ENCODE measurements at places on chromosomes 2 and 18.

- DNase-seq: no peak
These were observed 455.3 kb downstream of the MEIS1 start for GRCh38 chr2:66890166-66890742.

DNA sequence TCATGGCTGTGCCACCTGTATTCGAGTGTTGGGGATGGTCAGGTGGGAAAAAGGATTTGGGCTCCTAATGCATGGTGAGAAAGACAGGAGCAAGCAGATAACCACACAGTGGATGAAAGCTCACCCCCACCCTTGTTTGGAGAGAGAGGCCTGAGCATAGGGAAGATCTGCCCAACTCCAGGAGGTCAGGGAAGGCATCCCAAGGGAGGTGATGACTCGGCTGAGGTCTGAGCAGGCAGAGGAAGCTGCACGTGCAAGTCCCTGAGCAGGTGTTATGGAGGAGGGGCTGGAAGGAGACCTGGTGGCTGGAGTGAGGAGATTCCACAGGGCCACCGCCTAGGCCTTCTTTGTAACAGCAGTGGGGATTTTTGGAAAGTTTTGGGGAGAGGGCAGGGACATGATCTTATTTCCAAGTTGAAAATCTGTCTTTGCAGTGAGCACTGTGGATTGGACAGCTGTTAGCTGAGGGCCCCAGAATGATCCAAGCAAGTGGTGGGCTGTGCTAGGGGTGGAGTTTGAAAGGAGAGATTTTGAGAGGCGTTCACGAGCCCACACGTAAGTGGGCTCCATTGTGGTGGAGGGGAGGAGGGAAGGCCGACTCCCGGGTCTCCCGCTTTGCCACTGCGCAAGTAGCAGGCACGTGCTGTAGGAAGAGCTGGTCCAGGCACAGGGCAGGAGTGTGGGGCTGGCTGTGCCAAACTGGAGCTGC, 228.5 kb downstream of the GLI2 start:
- no peak for DNase-seq

- DNase-seq: no peak
These were observed 50.0 kb downstream of the SLC8A1 start for GRCh38 chr2:40401896-40402295.

GRCh38 chr2:240871071-240871958, 2.7 kb downstream of the AGXT start:
- DNase-seq: no peak

DNA sequence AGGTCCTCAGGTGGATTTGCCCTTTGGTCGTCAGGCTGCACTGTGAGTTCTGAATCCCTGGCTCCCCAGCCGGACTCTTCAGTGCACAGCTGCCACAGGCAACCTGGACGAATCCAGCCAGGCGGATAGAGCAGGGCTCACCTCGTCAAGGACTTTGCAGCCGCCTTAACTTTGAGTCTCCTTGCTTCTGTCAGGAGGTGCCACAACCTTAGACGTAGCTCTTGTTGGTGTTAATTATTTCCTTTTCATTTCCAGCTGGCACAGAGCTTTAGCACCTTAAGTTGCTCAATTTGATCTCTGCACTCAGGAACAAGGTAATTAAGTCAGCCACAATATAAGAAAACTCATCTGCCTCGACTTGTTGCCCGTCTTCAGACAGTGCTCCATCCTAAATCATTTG, 17.7 kb downstream of the SMIM21 start:
- DNase-seq: no peak

- no peak for DNase-seq
These were observed 72.8 kb upstream of the WIPF1 start for GRCh38 chr2:174670446-174670845.

DNA sequence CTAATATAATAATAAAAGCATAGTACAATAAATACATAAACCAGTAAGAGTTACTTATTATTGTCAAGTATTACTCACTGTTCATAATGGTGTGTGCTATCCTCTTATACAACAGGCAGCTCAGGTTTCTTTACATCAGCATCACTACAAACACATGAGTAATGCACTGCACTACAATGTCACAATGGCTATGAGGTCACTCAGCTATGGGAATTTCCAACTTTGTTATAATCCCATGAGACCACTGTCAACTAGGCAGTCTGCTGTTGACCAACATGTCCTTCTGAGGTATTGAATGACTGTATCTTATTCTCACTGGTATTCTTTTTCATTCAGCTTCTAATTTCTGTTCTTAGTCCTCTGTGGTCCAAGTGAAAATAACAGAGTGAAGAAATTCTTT, 250.4 kb upstream of the DSEL start:
- no peak for DNase-seq

DNA sequence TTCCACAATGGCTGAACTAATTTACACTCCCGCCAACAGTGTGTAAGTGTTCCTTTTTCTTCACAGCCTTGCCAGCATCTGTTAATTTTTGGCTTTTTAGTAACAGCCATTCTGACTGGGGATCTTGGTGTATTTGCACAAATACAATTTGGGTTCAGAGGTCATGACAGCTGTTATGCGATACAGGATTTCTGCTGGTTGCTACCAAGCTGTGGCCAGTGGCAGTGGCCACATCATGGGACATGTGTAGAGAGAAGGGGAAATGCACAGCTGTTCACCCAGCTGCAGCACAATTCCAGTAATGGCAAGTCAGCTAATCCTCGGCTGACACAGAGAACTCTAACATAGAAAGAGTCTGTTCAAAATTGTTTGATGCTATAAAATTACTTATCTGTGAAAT, 21.0 kb upstream of the SELENOI start:
- DNase-seq: no peak

GRCh38 chr18:13725566-13726231, 659 bp downstream of the FAM210A start:
- DNase-seq: no peak

DNA sequence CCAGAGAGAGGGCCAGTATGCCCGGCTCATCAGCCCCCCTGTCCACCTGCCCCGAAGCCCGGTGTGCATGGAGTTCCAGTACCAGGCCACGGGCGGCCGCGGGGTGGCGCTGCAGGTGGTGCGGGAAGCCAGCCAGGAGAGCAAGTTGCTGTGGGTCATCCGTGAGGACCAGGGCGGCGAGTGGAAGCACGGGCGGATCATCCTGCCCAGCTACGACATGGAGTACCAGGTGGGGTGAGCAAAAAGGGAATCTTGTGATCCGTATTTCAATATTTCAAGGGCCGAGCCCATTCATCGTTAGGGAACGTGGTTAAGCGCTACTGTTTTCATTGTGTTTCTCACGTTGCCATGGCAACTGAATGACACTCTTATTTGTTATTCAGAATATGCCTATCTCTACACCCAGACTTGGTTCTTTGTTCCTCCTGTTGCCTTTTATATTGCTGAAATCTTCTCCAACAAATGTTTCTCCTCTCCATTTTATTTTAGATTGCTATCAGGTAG, 81.5 kb downstream of the NRP2 start:
- no peak for DNase-seq

- no peak for DNase-seq
These were observed 627 bp upstream of the CRACDL start for GRCh38 chr2:98936353-98937351.

DNA sequence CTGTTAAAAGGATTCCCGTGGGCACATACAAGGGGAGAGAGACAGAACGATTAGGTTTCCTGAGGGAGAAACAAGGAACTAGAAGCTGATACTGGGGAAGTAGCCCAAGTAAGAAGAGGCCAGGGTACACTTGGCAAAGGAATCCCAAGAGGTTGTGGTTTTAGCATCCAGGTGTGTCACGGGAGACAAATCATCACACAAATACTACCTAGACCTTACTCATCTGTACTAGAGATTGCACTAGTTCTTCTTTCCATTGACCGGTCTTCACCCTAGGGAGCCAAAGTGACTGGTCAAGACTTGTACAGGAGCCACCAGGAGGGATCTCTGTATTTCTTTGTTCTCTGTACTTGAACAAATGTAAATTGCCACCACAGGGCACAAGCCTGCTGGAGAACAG, 14.2 kb upstream of the NR4A2 start:
- DNase-seq: no peak

- DNase-seq: no peak
These were observed 67.3 kb downstream of the NDUFA10 start for GRCh38 chr2:239957681-239958472.

DNA sequence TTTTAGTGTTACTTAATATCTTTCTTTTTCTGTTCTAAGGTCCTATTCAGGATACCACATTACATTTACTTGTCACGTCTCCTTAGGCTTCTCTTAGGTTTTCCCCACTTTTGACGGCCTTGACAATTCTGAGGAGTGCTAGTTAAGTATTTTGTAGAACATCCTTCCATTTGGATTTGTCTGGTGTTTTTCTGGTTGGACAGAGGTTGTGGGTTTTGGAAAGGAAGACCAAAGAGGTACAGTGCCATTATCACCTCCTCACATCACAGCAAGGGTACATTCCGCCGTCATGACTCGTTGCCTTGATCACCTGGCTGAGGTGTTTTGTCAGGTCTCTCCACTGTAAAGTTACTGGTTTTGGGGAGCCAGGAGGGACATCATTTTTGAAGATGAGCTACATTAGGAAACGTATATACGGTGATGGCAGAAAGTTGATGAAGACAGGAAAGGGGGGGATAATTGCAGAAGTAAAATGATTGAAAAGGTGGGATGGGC, 88.4 kb upstream of the TMEM247 start:
- DNase-seq: no peak

GRCh38 chr2:147275943-147276342, 568.9 kb upstream of the ACVR2A start:
- no peak for DNase-seq

DNA sequence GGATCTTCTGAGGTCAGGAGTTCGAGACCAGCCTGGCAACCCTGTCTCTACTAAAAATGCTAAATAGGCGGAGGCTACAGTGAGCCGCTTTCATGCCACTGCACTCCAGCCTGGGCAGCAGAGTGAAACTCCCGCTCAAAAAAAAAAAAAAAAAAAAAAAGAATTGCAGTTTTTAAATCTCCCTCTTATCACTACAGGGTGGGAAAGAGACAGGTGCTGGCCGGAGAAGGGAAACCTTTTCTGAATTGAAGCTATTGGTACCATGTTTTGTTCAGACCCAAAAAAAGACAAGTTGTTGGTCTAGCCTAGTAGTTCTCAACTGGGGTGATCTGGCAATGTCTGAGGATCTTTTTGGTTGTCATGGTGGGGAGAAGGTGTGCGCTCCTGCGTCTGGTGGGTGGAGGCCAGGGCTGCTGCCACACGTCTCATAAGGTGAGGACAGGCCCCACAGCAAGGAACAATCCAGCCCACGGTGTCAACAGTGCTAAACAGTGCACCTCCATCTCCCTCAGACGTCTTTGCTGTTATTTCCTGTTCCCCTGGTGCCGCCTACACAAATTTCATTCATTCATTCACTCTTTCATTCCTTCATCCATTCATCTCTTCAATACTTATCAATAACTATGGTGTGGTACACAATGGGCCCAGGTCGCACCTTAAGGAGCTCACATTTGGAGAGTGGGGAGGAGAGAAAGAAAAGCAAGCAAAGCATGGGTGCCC, 28.8 kb upstream of the ODC1 start:
- no peak for DNase-seq

DNA sequence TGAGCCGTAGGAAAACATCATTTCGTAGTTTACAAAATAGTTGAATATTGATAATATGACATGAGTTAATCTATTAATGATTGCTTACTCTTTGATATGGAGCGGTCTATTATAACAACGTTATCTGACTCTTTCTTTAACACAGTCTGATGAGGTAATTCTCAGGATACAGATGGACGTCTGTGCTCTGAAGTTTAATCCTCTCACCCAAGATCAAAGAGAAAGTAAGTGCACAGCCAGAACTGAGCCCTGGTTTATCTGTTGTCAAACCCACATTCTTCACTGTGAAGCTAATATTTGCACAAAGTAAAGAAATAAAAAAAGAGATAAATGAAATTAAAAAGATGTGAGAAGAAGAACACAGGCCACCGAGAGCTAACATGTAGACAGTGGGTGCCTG, 190.9 kb upstream of the COPS8 start:
- DNase-seq: no peak

- no peak for DNase-seq
These were observed 151.3 kb upstream of the SOX11 start for GRCh38 chr2:5540856-5541255.

DNA sequence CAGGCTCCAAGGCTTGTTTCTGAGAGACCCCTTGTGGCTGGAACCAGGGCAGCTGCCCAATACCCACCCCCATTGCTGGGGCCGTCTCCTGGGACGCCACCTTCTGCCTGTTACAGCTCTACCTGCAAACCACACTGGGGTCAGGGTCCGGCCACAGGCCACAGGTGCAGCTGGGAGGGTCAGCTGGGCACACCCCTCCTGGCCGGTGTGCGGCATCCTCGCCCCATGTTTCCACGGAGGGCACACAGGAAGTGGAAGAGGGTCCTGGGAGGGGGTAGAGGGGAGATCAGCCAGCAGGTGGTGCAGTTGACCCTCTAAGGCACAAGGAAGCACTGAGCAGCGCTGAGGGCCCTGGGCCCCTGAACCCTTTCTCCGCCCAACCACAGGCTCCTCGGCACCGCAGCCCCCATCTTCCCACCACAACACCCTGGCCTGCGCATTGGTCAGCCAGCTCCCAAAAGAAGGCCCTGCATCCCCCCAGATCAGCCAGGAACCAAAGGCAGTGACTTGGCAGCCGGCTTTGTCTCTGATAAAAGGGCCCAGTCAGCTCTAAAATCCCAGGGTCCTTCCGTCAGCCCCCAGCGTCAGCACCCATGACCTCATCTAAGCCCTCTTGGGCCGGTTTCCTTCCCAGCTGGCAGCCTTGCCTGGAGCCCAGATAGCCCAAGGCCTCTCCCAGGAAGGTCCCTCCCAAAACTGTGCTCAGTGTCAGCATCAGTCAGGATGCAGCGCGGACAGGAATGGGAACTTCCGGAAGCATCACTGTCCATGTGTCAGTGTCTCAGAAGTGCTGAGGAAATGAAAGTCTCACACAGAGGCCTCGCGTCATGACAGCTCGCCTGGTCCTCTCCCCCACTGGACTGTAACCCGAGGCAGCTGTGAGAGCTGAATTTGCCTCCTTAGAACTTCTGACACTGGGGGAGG, 1.7 kb downstream of the ERFE start:
- no peak for DNase-seq

DNA sequence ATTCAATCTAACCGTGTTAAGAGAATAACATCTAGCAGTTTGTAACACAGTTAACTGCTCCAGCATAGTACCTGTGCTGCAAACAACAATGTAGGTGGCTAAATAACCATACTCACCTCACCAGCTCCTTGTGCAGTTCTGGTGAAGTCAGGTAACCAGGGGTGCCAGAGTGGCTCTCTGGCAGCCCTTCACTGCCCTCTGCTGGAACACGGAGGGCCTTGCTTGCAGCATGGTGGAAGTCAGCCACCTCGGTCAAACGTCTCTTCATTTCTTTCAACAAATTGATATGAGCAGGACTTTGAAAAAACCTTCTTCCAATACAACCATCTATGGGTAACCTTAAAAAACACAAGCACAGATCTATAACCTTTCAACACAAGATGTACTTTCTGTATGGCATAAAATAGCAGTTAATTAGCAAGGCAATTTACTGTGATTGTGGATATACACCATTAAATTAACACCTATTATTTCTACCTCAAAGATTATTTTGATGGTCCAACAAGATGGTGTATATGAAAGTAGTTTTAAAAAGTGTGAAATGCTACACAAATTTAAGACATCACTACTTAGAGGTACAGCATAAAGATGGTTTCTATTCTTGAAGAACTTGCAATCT, 56.6 kb downstream of the EPG5 start:
- DNase-seq: no peak
